ENCODE measurements at places on chromosomes 12 and 14. TPM values are rescaled to one million over a fixed set of nuclear protein-coding genes. Genes with fewer than 3 reads are reported as not detected.

CELA1 gene
- not detected for total RNA-seq

VDR gene
- total RNA-seq: 0.28 TPM

IFT81 gene
- 2.3 TPM for total RNA-seq

- DNase-seq: no peak
Measured at GRCh38 chr12:102479099-102479885, 1.1 kb downstream of the IGF1 start.

GRCh38 chr14:33755358-33755757, 195.5 kb downstream of the EGLN3 start:
- DNase-seq: no peak

GRCh38 chr14:40119765-40120164, 687.5 kb upstream of the FBXO33 start:
- no peak for DNase-seq

- DNase-seq: no peak
Measured at GRCh38 chr14:49160983-49161382, 425.2 kb downstream of the RPS29 start.

DNA sequence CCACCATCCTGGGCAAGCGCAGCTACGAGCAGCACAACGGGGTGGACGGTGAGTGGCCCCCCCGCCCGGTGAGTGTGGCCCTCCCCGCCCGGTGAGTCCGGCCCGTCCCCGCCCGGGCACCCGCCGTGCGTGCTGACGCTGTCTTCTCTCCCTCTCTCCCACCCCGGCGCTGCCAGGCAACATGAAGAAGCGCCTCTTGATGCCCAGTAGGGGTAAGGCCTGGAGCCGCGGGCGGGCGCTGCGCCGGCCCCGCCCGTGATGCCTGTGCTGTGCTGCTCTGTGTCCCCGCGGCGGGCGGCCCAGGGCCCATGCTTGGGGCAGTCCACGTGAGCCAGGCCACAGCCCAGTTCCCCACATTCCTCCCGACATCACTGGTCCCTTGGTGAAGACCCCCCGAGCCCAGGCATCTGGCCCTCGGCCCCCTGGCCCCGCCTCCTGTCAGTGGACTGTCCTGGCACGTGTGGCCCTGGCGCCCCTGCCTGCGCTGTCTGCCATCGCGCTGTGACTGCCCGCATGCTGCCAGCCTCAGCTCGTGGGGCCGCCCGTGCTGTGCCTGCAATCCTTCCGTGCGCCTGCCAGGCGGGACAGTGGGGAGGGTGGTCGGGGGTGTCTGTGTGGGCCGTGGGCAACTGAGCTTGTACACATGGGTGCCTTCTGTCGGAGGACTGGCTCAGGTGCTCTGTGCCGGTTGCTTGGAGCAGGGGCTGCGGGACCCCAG, 7.9 kb upstream of the CRIP2 start:
- no peak for DNase-seq

- DNase-seq: no peak
Measured at GRCh38 chr12:24921251-24922038, 27.5 kb downstream of the BCAT1 start.

GRCh38 chr12:24728366-24728765, 220.5 kb downstream of the BCAT1 start:
- no peak for DNase-seq

Measured in left lobe of liver (tissue), 2 donors.